ENCODE measurements at places on chromosomes 13 and 19.
A peak's percentile ranks its signal among the peaks of the same experiment; 100 is the strongest.

DNA sequence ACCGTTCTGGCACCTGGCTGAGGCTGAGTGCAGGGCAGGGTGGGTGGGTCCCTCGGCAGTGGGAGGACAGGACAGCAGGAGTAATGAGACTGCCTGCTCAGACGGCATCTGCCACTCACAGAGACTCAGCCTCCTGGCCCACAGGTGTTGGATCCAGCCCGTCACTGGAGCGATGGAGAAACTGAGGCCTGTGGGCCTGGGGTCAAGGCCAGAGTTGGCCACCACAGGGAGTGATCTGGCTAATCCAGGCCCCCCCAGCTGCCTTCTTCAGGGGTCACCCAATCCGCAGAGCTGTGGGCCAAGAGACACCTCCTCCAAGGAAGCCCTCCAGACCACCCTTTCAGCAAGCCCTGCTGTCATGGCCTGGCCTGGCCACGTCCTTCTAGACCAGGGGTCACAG is 103.7 kb upstream of the VSTM2B start:
- DNase-seq = no peak

DNA sequence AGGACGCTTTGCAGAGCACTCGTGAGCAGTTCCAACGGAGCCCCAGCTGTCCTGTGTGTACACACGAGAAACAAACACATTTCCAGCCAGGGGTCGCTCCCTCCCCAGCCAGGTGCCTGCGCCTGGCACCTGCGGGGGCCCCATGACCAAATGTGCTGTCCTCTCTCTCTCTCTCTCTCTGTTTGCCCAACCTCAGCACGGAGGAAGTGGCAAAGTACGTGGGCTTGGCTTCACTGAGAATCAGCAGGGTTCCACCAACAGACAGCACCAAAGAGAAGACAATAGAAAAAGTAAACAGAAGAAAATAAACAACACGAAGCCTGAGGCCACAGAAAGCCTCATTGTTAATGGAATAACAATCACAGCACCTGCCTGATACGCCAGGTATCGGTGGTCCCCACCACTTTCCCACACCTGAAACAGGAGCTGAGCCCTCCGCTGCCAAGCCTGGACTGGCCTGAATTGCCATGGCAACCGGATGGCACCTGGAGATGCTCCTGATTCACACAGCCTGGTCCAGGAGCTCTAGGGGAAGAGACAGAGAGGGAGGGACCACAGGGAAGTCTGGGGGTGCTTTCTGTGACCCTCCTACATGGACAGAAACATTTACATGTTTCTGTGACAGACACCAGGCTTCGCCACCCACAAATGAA is 103.9 kb upstream of the CACNA1A start:
- DNase-seq = no peak

DNA sequence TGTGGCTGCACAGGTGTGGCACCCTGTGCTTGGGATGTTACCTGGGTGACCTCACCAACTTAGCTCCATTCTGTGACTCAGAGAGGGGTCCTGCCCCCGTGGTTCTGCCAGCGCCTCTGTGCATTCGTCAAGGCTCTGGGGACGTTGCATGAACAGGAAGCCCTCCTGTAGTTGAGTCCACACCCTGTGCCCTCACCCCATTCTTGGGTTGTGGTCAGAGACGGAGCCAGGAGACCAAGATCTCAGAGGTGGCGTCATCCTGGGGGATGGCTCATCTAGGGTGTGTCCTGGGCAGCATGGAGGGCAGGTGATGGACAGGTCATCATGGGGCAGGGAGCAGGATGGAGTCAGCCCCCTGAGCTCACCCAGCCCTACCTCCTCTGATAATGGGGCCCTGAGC is 2.5 kb downstream of the COX6B2 start:
- no peak for DNase-seq

GRCh38 chr13:95485518-95486144 is 66.9 kb upstream of the CLDN10 start:
- peak; percentile 46 for DNase-seq

DNA sequence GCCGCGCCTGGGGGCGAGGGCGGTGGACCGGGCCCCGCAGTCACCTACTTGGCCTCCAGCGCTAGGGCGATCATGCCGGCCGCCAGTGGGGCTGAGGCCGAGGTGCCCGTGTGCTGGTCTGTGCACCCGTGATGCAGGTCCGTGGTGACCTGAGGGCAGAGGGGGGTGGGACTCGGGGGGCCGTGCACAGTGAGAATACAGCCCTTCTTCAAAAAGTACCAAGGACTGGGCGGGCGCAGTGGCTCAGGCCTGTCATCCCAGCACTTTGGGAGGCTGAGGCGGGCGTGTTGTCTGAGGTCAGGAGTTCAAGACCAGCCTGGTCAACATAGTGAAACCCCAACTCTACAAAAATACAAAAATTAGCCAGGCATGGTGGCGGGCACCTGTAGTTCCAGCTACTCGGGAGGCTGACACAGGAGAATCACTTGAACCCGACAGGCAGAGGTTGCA is 5.0 kb upstream of the C19orf25 start:
- DNase-seq = no peak

DNA sequence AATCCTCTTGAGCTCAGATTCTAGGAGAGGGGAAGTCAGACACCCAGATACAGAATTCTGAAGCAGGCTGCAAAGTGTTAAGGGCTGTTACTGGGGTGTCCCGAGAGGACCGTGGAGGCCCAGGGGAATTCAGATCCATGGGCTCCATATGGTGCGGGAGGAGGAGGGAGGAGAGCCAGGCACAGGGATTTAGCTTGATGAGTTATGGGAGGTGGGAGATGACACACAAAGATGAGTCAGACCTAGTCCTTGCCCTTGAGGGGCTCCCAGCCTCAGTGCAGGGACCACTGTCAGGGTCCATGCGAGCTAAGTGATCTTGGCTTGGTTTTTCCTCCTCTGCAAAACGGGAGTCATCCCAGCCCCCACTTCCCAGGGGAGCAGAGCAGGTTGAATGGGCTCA is 14.4 kb upstream of the GIPR start:
- no peak for DNase-seq

DNA sequence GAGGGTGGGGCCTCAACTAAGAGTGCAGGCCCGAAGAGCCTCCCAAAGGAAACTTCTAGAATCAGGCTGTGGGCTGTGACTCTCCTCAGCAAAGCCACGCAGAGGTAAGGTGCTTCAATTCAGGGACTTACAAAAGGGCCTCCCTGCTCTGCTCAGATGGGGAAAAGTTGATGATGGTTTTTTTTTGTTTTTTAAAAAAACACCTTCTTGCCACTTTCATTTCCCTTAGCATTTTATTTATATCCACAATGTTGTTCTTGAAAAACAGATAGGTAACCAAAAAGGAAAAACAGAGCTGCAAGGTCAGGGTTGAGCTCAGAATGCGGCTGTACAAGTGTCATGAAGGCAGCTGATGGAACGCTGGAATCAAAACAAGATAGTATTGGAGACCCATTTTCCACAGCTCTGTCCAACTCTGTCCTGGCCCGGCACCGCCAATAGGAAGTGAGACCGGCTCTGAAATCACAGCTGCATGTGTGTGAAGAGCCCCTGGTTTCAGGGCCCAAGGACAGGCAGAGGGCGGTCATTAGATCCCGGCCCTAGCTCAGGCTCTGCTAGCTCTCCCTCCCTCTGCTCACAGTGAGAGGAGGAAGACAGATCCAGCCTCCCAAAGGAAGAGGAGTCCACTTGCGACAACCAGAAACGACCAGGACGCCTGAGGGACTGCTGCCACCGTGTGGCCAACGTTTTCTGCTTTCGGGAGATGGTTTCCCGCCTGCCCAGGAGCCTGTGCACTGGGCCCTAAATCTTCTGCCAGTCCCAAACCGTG is 58.3 kb downstream of the KLF2 start:
- peak; percentile 93 for DNase-seq

- no peak for DNase-seq
Measured at GRCh38 chr13:106246666-106247188, 288.7 kb downstream of the EFNB2 start.

DNA sequence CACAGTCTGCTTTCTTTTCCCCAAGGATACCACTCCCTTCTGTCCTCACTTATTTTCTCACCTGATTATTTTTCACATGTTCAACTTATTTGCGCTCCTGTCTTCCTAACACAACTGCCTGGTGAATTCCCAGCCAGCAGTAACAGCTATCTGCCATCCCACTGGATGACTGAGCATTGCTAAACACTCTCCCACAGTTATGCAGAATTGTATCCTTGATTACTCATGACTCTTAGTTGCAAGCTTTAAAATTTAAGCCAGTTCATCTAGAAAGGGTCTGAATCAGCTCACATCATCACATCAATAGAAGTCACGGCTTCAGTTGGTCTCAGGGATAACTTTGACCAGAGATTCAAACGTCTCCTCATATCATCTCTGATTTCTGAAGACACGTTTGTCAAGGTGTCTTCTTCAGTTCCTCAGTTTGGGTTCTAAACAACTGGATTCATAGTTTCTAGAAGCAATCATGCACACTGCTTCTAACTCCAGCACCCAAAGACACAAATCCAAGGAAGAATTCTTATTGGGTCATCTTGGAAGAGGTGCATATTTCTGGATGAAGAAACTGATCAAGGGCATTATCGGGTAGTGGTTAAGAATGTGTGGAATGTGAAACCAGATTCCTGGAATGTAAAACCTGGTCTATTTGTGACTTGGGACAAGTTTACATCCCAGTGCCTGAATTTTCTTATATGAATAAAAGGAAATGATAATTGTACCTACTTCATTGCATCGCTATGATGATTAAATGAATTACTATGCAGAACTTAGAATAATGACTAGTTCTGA is 13.9 kb upstream of the DACH1 start:
- no peak for DNase-seq

GRCh38 chr19:45170146-45171106 is 7.6 kb downstream of the TRAPPC6A start:
- no peak for DNase-seq

DNA sequence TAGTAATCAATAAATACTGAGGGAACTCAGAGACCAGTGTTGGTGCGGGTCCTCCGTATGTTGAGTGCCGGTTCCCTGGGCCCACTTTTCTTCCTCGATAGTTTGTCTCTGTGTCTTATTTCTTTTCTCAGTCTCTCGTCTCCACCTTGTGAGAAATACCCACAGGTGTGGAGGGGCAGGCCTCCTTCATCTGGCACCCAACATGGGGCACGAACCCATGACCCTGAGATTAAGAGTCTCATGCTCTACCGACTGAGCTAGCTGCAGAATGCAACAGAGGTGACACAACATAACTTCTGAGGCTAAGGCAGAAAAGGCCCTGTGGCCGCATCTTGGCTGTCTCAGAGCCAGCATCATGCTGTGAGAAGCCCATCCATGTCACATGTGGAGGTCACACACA is 5.3 kb upstream of the ZNF613 start:
- no peak for DNase-seq

- DNase-seq = no peak
Measured at GRCh38 chr19:18982669-18983068, 41.7 kb upstream of the HOMER3 start.

- no peak for DNase-seq
Measured at GRCh38 chr19:9995999-9996398, 14.3 kb downstream of the COL5A3 start.

GRCh38 chr19:46944918-46945628 is 74.6 kb upstream of the NPAS1 start:
- DNase-seq = peak; percentile 53

DNA sequence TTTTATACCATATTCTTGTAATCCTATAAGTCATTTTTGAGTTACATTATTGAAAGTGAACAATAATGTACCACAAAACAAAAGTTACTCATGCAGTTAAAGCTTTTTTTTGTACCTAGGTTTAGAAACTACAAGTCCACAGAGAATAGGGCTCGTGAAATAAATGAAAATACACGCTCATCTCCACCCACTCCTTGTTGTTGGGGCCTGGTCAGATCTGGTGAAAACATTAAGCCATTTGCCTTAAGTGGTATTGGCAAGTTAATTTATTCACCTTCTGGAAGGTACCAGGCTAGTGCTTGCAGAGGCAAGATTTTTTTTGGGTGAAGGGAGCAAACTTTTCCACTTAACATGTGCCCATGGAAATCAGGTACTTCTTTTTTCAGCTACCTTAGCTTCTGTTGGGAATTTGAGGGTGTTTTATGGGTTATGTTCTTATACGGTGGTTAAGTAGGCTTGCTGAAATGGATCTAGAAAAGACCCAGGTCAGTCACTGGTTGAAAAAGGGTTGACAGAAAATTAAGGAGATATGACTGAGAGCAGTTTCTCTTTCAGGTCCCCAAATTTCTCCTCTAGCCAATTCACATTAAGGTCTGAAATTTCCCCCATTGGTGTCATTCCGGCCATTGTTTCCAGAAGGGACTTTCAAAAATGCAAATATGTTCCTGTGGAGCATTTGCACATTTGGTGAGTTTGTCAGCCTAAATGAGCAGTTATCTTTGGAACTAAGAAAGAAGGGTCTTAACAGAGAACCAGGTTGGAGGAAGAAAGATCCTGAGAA is 143.3 kb downstream of the KCNRG start:
- DNase-seq = no peak

DNA sequence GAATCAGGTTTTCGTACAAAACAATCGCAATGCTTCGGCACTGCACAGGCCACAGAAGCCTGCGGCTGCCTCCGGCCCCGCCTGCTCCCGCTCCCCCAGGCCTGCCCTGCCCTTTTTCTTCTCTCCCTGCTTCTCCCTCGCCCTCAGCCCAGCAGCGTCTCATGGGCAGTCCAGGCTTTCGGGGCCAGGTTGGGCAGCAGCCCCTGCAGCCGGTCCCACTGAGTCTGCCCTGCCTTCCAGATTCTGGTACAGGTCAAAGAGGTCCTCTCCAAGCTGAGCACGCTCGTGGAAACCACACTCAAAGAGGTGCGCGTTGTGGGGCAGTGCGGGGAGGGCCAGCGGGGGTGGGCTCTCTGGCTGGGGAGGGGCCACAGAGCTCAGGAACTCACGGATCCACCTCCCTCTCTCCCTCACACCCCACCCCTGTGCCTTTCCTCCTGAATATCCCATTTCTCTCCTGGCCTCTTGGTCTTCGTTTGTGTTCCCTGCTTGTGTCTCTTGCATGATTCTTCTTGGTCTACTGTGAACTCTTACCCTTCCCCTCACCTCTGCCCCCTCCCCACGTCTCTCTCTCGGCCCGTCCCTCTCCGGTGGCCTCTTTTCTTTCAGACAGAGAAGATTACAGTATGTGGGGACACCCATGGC is 30.1 kb downstream of the CCDC8 start:
- DNase-seq = no peak

GRCh38 chr13:98746968-98747367 is 5.5 kb downstream of the SLC15A1 start:
- peak; percentile 12 for DNase-seq

GRCh38 chr19:15869109-15869555 is 28.7 kb downstream of the CYP4F2 start:
- DNase-seq = peak; percentile 10

GRCh38 chr19:10450853-10451609 is 30.7 kb downstream of the PDE4A start:
- no peak for DNase-seq

DNA sequence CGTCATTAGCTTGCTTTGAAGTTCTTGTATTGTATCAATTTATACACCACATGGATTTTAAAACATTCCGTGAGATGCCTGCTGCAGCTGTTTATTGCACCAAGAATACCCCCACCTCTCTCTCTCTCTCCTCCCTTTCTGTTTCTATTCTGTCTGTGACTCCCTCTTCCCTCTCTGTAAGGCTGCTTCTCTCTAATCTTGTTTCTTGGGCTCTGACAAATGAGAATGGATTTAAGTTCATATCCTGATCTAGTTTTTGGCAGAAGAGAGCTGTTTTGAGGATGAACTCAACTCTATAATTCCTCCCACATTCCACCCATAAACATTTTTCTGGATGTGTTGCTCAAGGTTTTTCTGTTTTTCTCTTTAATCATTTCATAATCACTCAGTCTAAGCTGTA is 144.3 kb upstream of the FRY start:
- DNase-seq = peak; percentile 81

- DNase-seq = no peak
Measured at GRCh38 chr13:40087091-40088002, 431.9 kb downstream of the COG6 start.

GRCh38 chr13:109610517-109610916 is 175.9 kb downstream of the IRS2 start:
- DNase-seq = peak; percentile 23

- no peak for DNase-seq
Measured at GRCh38 chr13:109055850-109056249, 426.4 kb downstream of the MYO16 start.

All from fibroblast of pulmonary artery (primary cell).